ENCODE measurements at places on chromosomes 13 and 19. TPM values are rescaled to one million over a fixed set of nuclear protein-coding genes. Genes with fewer than 3 reads are reported as not detected.

WDR88 gene
- not detected for total RNA-seq

RINL gene
- total RNA-seq, result 2.8 TPM

RNF113B gene
- total RNA-seq, result not detected

ATXN8OS gene
- not detected for total RNA-seq

CCNA1 gene
- total RNA-seq, result 0.83 TPM

ZNF529 gene
- 9.3 TPM for total RNA-seq

NCCRP1 gene
- total RNA-seq, result under 0.01 TPM

CEACAM21 gene
- total RNA-seq, result not detected

Measured in smooth muscle cell of trachea (primary cell).